ENCODE measurements at places on chromosomes 2 and 18.

GRCh38 chr2:238444242-238444641 lies 17.5 kb downstream of the ASB1 start:
- DNase-seq: no peak

GRCh38 chr2:187876554-187876953 lies 322.3 kb upstream of the TFPI start:
- no peak for DNase-seq

GRCh38 chr2:21268878-21269224 lies 145.1 kb downstream of the TDRD15 start:
- DNase-seq: no peak

DNA sequence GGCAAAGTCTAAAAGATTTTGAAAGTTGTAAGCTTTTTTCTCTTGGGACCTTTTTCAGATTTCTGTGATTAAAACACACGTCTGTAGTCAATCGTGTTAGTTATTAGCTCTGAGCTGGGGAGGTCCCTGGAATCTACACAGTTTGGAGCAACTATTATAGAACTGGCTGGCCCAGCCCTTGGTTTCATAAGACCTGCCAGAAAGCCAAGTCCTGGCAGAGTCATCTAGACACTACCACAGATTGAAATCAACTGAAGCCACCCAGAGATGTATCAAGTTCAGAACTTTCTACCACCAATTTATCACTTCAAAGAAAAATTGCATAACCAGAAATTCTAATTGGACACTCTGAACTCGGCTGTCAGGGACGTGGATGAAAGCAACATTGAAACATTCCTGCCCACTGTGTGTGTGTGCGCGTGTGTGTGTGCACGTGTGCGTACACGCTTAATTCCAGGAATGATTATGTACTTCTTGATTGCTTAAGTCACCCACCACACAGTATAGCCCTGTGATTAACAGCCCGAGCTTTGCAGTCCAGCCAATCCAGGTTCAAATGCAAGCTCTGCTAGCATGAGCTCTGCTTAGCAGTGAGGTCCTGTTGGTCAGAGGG lies 126.3 kb downstream of the TPGS2 start:
- DNase-seq: no peak

DNA sequence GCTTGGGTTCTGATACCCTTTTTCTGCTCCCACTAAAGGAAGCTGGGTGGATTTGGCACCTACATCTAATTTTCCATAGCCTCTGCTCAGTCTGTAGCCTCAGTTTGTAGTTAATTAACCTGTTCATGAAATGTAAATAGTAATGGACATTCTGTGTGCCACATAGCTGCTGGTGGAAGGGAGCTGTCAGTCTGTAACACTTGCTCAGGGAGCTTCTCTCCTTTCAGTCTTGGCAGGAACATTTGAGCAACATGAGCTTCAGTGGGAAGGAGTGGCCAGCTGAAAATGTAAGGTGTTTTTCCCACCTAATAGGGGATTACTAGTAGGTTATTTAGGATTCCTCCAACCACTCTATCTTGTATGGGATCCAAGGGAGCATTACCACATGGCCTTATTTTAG lies 203.4 kb downstream of the ASXL3 start:
- DNase-seq: no peak

DNA sequence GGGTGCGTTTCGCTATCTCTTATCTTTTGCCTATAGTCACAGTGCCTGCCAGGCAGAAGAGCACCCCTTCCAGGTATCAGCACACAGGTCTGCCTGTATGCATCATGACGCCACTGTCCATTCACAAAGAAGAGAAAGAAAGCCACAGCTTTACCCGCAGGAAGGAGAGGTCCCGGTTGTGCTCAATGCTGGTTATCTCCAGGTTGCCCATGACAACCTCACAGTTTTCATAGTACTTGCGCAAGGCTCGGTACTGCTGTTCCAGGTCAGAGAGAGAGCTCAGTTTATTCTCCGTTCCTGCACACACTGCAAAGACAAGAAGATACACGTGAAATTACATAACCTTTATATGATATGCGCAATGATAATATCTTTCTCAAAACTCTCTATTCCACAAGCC lies 414.0 kb downstream of the ERBB4 start:
- no peak for DNase-seq

GRCh38 chr2:98693477-98693876 lies 37.5 kb downstream of the MGAT4A start:
- DNase-seq: no peak

GRCh38 chr2:236177604-236177966 lies 9.4 kb upstream of the GBX2 start:
- no peak for DNase-seq

DNA sequence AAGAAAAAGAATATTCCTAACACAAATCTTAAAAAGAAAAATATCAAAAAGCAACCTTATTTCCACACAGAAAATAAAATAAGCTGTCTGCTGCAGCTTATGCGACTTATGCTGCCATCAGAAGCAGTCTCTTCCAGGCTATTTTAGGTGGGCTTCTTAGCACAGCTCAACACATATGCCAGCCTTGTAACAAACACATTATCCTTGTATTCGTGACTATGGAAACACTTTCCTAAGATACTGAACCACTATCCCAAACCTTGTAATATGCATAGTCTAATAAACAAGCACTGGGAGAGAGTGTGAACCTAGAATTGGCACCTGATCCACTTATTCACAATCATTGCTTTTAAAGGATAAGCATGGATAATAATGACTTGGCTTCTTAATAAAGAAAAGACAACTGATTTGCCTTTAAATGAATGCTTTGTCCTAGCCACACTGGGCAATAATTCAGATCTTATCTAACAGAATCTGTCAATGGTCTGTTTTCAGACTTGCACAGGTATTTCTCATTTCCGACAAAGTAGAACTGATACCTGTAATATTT lies 40.0 kb upstream of the RNU4ATAC start:
- DNase-seq: no peak

- DNase-seq: no peak
Observed at GRCh38 chr18:79490626-79491041, 94.9 kb downstream of the NFATC1 start.

GRCh38 chr2:84924173-84925106 lies 19.0 kb downstream of the TMSB10 start:
- no peak for DNase-seq

- DNase-seq: peak; percentile 94
Observed at GRCh38 chr2:235050980-235051351, 99.1 kb downstream of the SH3BP4 start.

- no peak for DNase-seq
Observed at GRCh38 chr2:66490588-66491001, 55.7 kb downstream of the MEIS1 start.

DNA sequence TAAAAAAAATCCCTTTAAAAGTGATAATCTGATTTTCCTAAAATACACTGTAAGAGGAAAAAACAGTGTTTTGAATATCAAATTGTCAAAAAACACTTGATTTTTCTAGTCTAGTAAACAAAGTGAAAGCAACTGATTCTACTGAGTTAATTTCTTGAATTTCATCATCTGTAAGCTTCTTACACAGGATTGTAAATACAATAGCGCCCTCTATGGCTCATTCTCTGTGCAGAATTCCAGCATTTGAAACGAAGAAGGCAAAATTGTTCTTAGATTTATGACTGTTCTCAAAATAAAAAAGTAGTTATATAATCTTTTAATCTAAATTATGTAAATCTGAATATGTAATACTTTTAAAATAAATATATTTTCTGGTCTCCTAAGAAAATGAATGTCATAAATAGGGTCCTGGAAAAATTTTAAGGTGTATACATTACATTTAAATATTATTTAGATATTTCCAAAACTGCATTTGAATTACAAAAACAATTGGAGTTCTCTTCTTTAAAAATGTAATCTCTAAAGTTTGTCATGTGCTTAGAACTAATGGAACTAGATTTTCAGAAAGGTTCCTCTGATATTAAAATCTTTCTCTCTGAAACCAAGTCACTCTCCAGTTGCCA lies 176.9 kb upstream of the MC4R start:
- peak; percentile 55 for DNase-seq

DNA sequence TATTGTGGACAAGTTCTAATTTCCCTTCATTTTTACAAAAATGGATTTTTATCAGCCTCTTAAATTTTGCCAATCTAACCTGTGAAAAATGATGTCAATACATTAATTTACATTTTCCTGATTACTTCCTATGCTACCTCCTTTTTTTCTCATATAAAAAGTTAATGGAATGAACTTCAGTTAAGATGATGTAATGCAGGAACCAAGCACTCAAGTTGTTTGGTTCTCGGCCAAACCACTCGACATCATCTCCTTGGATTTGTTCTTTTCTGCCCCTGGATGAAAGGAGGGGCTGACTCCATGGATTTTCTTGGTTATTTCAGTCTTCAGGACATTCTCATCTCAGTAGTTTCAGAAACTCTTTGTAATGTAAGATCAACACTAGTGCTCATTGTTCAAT lies 253.1 kb upstream of the NXPH2 start:
- no peak for DNase-seq

DNA sequence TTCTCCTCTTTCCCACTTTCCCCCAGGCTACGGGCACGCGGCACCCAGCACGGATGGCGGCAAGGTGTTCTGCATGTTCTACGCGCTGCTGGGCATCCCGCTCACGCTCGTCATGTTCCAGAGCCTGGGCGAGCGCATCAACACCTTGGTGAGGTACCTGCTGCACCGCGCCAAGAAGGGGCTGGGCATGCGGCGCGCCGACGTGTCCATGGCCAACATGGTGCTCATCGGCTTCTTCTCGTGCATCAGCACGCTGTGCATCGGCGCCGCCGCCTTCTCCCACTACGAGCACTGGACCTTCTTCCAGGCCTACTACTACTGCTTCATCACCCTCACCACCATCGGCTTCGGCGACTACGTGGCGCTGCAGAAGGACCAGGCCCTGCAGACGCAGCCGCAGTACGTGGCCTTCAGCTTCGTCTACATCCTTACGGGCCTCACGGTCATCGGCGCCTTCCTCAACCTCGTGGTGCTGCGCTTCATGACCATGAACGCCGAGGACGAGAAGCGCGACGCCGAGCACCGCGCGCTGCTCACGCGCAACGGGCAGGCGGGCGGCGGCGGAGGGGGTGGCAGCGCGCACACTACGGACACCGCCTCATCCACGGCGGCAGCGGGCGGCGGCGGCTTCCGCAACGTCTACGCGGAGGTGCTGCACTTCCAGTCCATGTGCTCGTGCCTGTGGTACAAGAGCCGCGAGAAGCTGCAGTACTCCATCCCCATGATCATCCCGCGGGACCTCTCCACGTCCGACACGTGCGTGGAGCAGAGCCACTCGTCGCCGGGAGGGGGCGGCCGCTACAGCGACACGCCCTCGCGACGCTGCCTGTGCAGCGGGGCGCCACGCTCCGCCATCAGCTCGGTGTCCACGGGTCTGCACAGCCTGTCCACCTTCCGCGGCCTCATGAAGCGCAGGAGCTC lies 35.4 kb downstream of the KCNK3 start:
- DNase-seq: no peak

DNA sequence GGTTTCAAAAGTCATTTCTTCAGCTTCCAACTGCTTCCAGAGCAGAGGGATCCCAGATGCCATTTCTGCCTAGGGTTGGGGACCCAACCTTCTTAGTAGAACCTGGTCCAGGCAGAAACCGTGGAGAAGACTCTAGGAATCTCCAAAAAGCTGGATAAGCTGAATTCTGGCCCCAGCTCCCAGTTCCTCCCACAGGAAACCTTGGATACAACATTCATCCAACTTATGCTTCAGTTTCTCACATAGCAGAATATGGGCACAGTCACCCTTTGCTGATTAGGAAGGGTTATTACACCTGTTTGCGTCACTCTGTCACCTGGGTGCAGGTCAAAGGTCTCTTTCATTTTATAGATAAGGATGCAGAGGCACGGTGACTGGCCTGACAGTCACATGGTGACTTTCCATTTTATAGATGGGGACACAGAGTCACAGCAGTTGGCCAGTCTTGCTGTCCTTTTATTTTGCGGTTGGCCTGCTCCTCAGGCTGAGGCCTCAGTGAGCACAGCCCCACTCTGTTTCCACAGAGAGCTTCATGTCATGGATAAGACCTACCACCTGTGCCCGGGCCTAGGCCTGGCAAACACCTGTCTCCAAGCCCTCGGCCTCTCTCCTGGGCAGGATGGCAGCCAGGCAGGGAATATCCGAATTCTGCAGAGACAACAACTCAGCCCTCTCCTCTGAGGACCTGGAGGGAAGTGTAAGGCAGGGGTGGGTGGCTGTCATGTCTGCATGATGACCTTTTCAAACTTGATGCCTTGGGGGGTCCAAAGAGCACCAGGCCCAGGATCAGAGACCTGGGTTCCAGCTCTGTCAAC lies 148.8 kb downstream of the SMAD7 start:
- DNase-seq: no peak

DNA sequence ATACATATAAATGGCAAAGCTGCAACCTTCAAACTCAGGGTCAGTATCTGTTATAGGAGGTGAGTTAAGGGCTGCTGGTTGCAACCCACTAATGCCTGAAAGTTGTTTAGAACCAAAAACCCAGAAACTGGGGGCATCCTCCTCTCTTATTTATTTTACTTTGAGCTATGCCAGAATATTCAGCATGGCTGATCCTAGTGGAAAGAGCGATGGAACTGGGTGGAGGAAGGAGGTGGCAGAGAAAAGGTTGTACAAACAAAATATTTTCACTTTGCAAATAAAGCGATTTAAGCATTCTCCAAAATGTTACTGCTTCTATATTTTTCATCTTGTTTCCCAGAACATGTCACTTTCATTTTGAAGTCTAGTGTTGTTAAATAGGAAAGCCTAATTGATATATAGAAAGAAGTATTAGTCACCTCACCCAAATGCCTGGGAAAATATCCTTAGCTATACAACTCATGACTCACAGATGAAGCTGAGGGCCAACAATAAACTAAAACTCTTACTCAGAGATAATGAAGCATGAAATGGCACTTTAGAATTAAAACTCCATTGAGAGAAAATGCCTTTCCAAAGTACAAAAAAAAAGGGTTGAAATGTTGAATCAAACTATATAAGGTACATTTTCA lies 251.4 kb upstream of the UBE2E3 start:
- no peak for DNase-seq

Measured in NCI-H2081 treated with DMSO at 0.1 percent for 48 hours (cell line).